DMS79 treated with DMSO at 0.1 percent for 48 hours (cell line): ENCODE measurements at places on chromosomes 2 and 18.

DNA sequence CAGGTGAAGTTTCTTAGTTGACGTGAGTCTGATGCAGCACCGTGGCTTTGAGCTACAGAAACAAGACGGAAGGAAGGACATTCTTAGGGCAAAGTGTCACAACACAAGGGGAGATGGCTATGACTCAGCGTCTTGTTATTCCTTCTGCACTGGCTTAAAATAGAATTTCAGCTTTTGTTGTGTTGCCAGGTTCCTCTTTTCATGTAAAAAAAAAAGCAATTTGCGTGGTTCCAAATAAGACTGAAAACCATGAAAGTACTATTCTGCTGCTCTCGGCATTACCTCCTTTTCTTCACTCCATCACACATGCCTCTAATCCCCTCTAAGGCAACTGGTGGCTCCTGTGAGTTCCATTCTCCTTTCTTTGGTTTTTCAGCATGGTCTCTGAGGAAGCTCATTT is 150.1 kb downstream of the ANTXR1 start:
- no peak for DNase-seq

DNA sequence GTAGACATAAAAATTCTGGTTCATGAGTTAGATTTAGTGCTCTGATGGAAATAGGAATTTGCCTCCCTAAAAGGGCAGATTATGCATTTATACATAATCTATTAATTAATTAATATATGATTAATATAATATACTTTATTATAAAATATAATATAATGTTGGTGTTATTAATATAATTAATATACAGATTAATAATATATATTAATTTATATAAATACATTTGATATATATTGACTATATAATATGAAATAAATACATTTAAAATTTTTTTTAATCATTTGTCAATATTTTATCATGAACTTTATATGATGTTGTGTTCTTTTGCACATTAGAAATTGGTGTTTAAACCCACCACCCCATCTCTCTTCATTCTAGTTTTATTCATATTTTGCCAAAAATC is 652.1 kb upstream of the ZNF804A start:
- no peak for DNase-seq

- DNase-seq, result no peak
Observed at GRCh38 chr18:50992351-50992762, 24.5 kb downstream of the ELAC1 start.

- DNase-seq, result no peak
Observed at GRCh38 chr18:59910967-59911366, 11.2 kb downstream of the PMAIP1 start.

DNA sequence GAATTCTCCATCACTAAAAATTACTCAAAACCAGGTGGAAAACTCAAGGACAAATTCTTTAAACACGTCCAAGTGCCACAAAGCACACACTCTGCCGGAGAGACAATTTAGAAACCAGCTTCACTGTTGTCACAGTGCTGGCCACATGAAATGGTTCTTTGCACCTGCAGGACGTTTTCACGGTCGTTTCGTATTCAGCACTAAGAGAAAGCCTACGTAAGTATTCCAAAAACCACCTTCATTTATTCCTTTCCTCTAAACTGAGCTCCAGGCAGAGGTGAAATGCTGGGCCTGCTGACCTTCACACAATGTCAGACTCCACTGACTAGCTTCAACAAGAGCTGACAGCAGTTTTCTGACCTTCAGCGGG is 680 bp downstream of the ATP5F1A start:
- DNase-seq, result no peak

DNA sequence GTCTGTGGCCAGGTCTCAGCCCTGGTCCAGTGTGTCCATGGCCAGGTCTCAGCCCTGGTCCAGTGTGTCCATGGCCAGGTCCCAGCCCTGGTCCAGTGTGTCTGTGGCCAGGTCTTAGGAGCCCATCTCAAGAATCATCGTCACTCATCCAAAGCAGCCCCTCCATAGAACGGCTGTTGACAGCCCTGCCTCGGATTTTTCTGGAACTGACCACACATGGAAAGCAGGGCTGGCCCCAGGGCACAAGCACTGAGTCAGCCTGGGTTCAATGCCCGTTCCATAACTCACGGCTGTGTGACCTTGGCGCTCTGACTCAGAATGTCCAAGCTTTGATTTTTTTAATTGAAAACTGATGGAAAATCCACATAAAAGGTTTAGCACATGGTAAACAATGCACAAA is 59.9 kb upstream of the SNTG2 start:
- no peak for DNase-seq
